Activated B cell treated with CpG ODN at 0.5 μM for 24 hours (primary cell): ENCODE measurements at places on chromosomes 11 and 22.

DNA sequence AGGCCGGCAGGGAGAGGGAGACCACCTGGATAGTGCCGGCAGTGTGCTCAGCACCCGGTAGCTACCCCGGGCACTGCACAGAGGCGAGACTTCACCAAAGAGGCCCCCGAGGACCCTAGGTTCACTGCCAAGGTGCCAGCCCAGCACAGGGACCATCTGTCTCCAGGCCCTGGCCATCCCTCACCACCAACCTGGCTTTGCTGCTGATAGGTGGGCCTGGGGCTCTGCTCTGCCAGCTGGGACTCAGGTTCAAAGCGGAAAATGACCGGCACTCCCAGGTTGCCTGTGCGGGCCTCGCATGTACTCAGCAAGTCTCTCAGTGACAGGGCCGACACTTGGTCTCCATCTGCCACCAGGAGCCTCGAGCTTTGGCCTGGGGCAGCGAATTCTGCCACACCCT, 812.2 kb downstream of the BRD1 start:
- DNase-seq, result no peak

DNA sequence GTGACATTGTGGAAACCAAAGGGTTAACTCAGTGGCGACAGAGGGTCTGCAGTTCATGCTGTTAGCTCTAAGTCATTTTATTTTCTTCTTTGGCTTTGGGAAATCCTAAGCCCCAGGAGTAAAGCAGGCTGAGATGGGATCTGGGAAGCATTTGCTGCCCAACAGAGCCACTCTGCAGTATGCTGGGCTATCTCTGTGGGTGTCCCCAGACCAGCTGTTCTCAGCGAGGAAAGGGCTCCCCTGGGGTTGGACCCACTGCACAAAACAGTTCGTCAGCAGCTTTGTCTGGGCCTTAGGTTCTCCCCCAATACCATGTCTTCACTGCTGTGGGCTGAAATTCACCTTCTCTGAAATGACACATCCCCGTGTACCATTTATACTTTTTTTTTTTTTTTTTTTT, 34.0 kb downstream of the KREMEN1 start:
- DNase-seq, result no peak

- DNase-seq, result no peak
Measured at GRCh38 chr11:111604392-111605009, 2.3 kb downstream of the SIK2 start.

DNA sequence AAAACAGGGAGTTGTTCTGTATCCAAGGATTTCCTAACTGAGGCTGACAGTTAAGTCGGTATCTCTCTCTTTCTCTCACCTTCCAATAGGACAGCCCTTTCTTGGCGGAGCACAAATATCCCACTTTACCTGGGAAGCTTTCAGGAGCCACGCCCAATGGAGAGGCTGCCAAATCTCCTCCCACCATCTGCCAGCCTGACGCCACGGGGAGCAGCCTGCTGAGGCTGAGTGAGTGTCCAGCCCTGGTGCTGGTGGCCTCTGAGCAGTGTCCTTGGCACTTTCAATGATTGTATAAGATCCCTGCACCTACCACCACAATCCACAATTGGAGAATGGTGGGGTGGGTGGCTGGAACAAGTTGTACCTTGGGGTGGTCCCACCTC, 33.7 kb downstream of the CYB5R2 start:
- DNase-seq, result no peak

DNA sequence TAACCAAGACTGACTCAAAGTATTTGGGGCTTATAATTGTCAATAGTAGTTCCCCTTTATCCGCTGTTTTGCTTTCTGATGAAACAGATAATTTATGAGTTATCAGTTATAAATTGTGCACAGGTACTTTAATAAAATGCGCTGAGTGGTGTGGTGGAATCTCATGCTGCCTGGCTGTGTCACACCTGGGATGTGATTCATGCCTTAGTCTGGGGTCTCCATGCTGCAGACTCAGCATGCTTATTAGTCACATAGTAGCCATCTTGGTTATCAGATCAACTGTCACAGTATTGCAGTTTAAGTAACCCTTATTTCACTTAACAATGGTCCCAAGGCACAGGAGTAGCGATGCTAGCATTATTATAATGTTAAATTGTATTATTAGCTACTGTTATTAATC, 995.2 kb downstream of the NTM start:
- no peak for DNase-seq

DNA sequence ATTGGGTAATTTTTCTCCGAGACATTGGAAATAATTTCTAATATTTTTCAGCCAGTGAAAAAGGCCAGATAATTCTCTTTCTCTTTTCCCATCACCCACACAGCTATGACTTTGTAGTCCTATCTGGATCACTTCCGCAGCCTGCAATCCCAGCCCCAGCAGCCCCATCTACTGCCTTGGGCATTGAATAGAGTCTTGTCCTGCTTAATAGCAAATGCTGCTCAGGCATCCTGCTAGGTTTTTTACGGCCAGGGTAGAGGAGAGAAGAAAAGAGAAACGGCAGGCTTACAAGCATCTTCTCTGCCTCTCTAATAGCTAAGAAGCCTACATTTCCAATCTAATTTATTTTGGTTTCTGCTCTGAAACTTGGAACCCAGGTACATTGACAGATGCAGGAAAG, 154.3 kb upstream of the B3GAT1 start:
- DNase-seq, result no peak

GRCh38 chr11:129131316-129131715, 60.8 kb downstream of the ARHGAP32 start:
- no peak for DNase-seq

- no peak for DNase-seq
Measured at GRCh38 chr11:133081020-133081419, 451.3 kb downstream of the OPCML start.

DNA sequence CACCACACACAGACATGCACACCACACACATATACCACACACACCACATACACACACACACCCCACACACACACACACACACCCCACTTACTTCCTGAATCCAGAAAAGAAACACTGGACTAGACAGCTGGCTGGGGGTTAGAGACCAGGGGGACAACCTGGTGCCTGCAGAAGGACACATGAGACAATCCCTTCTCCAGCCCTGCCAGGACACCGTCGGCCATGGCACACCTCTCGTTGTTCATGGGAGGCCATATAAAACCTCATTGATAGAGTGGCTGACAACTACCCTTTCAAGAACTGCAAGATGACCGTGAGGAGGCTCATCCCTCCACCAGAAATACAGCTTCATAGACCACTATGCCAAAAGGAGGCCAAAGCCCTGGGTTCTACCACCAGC, 54.3 kb downstream of the IGSF9B start:
- DNase-seq, result no peak

DNA sequence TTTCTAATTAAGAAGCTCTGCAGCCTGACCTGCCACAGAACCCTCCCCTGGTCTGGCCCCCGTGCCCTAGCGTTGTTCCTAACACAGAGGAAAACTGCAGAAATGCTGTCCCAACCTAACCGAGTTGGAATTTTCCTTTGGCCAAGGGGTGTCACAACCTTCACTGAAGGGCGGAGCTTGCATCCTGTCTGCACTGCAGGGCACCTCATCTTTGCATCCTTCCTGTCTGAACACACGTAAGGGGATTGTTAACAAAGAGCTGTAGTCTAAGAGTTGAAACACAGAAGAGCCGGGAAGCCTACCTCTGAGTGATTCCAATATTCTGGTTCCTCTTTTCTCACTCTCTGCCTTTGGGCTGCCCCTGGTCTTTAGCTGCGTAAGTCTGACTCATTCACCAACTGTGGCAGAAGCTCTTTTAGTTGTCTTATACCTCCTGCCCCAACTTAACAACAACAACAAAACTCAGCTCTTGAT, 1.6 kb downstream of the DIXDC1 start:
- DNase-seq, result no peak

DNA sequence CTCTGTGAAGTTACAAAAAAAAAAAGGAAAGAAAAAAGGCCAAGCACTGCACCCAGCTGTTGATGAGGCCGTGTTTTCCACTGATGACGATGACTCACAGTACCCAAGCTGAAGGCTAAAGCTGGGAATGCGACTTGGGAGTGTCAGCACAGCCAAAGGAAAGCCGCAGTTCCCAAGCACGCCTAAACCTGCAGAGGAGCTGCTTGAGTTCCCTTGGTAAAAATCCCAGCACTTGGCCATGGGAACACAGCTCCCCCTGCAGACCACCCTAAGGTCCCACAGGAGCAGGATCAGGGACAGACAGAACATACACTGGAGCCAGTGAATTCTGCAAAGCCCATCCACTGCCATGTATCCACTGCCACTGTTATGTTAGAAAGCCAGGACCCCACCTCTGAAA, 39.9 kb downstream of the SERGEF start:
- DNase-seq, result no peak

DNA sequence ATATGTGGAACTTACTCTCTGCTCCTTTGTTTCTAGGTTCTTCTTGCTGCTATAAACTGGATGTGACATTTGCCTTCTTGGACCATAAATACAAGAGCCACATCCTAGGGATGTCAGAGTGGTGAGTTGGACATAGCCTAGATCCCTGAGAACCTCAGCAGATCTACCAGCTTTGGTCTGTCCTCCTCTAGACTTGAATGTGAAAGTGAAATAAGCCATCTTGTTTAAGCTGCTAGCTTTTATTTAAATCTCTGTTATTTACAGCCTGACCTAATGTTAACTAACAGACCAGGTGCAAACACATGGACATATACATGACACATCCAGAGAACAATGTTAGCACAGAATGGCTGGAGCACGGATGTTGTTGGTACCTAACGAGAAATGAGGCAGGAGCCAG, 36.0 kb downstream of the SLN start:
- no peak for DNase-seq

- DNase-seq, result no peak
Measured at GRCh38 chr11:64619811-64620380, 28.9 kb downstream of the SLC22A12 start.

DNA sequence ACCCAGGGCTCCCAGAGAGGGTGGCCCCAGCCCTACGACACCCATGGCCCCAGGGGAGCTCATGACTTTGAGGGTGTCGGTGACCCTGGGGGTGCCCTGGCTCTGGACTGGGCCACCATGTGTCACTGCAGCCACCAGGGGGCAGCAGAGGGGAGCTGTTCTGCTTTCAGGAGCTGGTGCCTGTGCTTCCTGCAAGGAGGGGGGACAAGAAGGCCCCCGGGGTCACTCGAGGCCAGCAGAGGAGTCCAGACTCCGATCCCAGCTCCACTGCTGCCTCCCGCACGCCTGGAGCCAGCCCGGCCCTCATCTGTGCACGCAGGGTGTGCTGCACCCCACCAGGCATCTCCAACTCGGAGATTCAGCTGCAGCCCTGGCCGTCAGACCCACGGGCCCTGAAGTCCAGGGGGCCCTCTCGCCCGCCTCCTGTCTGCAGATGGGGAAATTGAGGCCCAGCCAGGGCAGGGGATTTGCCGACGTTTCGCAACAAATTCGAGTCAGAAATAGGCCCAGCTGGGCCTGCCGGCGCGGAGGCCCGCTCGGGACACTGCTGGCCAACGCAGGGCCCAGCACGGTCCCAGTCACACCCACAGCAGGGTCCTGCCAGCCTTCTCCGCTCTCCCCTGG, 29.5 kb upstream of the WNT7B start:
- peak; percentile 85 for DNase-seq

GRCh38 chr22:45762545-45763235, 91.1 kb downstream of the ATXN10 start:
- DNase-seq, result no peak

DNA sequence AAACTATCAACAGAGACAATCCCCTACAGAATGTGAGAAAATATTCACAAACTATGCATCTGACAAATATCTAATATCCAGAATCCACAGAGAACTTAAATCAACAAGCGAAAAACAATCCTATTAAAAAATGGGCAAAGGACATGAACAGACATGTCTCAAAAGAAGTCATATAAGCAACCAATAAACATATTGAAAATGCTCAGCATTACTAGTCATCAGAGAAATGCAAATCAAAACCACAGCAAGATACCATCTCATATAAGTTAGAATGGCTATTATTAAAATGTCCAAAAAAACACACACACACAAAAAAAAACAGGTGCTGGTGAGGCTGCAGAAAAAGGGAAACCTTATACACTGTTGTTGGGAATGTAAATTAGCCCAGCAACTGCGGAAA, 8.3 kb upstream of the OR52E8 start:
- DNase-seq, result no peak

DNA sequence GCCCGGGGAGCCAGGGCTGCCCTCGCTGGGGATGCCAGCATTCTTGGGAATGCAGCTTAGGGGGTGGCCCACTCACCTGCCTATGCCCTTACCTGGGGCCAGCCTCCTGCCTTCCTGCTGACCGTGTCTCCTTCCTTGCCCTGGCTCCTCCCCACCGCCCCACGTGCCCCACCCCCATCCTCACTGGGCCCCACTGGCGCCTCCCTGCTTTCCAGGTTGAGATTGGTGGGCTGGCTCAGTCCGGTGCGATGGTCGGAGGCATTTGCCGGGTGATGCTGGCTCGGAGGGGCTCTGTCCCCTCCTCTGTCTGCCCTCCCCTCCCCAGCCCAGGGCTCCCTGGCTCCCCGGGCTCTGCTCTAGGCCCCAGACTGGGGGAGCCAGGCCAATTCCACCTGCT, 34.1 kb upstream of the GRAMD4 start:
- no peak for DNase-seq

DNA sequence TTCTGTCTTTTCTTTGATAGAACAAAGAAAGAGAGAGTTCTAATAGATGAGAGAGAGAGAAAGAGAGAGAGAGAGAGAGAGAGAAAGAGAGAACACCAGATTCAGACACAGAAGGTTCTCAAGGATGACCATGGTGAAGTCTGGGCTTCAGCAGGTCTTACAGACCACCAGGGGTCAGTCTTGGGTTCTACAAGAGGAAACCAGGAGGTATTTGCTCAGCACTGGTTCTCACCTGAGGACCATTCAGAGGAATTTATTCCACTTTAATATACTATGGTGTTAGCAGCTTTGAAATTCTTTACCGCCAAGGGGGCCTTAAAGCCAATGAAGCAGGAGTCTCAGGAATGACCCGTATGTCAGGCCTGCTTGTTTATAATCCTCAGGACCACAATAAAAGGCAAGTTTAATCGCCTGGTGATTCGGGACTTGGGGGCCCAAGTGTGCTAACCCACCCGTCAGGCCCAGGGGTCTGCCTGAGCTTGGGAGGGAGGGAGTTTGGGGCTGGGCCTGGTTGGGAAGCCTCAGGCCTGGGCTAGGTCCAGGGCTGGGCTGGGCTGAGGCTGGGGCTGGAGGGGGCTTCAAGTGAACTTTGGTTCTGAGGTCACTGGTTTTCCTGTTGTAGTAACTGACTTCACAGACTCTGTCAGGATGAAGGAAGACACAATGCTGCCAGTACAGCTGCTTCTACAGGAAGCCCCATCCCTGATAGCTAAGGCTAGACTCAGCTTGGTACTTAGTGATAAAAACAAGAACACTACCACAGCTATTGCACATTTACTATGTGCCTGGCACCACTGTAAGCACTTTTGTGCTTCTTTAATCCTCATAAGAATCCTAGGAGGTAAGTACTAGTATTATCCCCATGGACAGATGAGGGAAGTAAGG, 179.2 kb upstream of the ZBED5 start:
- no peak for DNase-seq

DNA sequence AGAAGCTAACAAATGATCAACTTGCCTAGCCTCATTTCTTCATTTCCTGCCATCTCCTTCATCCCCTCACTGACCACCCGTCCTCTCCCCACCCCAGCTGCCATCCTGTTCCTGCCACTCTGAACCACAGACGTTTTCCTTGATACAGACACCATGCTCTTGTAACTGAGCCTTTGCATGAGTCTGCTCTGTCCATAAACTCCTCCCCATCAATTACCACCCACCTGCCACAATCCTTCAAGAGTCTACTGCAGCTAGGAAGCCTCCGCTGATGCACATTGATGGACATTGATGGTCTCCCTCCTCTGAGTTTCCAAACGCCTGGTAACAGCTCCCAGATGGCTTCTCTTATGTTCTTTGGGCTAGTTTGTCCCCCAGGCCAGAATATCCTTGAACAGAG, 193.8 kb downstream of the DBX1 start:
- DNase-seq, result no peak
